ENCODE measurements at places on chromosomes 4 and X. TPM values are rescaled to one million over a fixed set of nuclear protein-coding genes. Genes with fewer than 3 reads are reported as not detected.

GRCh38 chrX:107713543-107714205 lies 61.9 kb downstream of the TSC22D3 start:
- peaks cover 30% of the 10 kb centered on the region for H3K4me1 ChIP-seq
- no peak overlapping the region for H3K27ac ChIP-seq
- DNase-seq, result no peak
- no peaks in the 10 kb centered on the region for H3K27me3 ChIP-seq

DNA sequence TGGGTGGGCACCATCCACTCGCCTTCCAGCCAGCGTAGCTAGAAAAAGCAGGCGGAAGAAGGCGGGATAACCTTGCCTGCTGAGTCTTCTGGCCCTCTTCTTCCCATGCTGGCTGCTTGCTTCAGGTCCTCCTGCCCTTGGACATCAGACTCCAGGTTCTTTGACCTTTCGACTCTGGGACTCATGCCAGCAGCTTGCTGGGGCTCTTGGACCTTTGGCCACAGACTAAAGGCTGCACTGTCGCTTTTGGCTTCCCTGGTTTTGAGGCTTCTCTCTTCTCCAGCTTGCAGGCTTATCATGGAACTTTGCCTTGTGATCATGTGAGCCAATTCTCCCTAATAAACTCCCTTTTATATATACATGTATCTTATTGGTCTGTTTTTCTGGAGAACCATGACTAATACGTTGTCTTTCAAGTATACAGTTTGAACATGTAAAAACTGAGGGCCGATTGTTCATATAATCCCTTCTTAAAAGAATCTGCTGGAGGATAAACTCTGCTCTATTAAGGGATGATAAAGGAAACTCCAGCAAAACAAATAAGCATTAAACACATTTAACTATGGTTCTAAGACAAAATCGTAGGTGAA lies 116.6 kb upstream of the LCORL start:
- no peak overlapping the region for H3K27ac ChIP-seq
- H3K4me1 ChIP-seq, result no peaks in the 10 kb centered on the region
- H3K4me3 ChIP-seq, result no peak overlapping the region
- no peak for DNase-seq
- no peaks in the 10 kb centered on the region for H3K27me3 ChIP-seq

DNA sequence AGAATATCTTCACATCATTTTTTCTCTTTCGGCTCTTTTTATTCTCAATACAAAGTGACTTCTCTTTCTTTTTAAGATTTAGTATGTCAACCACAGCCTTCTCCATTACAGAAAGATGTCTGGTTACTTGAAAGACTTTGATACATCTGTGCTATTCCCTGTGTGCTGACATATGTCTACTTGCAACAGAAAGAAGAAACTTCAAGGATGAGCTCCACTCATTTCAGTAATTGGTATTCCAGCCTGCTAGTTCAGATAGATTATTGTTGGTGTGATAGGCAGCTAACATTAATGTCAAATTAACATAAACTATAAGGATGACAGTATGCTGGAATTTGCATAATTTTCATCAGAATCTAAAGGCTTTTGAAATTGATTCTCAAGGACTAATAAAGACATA lies 948.7 kb downstream of the PCDH18 start:
- no peaks in the 10 kb centered on the region for H3K4me1 ChIP-seq
- H3K27me3 ChIP-seq, result no peaks in the 10 kb centered on the region

GRCh38 chr4:80204433-80205011 lies 7.2 kb downstream of the PRDM8 start:
- no peak for DNase-seq
- no peaks in the 10 kb centered on the region for H3K36me3 ChIP-seq
- no peak overlapping the region for H3K4me3 ChIP-seq
- no peak overlapping the region for H3K27ac ChIP-seq
- peaks cover 11% of the 10 kb centered on the region for H3K27me3 ChIP-seq

GRCh38 chrX:41671082-41671481 lies 17.7 kb upstream of the GPR34 start:
- H3K4me3 ChIP-seq, result no peak overlapping the region
- no peaks in the 10 kb centered on the region for H3K27me3 ChIP-seq
- H3K36me3 ChIP-seq, result no peaks in the 10 kb centered on the region
- no peak overlapping the region for H3K27ac ChIP-seq

DNA sequence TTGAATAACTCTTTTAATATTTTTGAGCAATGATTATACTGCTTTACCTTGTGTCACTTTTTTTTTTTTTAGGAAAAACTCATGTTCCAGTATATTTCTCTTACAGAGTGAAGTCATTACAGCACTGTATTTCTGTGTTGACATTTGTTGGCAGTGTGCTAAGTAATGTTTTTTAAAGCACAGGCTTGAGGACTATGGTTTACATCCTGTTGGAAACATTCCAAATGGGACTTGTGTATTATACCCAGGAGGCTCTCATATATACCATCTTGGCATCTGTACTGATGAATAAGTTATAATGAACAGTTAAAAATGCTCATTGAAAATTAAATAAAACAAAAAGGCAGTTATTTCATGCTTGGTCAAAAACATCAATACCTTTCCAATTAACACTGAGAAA lies 33.8 kb downstream of the CEP44 start:
- H3K27me3 ChIP-seq, result no peaks in the 10 kb centered on the region
- peaks cover 4% of the 10 kb centered on the region for H3K4me1 ChIP-seq
- no peak overlapping the region for H3K27ac ChIP-seq
- H3K4me3 ChIP-seq, result no peak overlapping the region

GRCh38 chr4:176043838-176044588 lies 21.6 kb upstream of the WDR17 start:
- H3K36me3 ChIP-seq, result no peaks in the 10 kb centered on the region
- H3K4me1 ChIP-seq, result no peaks in the 10 kb centered on the region
- H3K4me3 ChIP-seq, result no peak overlapping the region
- H3K27me3 ChIP-seq, result no peaks in the 10 kb centered on the region
- no peak for DNase-seq

GRCh38 chr4:109989044-109989443 lies 76.4 kb downstream of the EGF start:
- H3K4me3 ChIP-seq, result no peak overlapping the region
- H3K27me3 ChIP-seq, result no peaks in the 10 kb centered on the region
- no peaks in the 10 kb centered on the region for H3K4me1 ChIP-seq
- no peak for DNase-seq
- no peak overlapping the region for H3K27ac ChIP-seq

DNA sequence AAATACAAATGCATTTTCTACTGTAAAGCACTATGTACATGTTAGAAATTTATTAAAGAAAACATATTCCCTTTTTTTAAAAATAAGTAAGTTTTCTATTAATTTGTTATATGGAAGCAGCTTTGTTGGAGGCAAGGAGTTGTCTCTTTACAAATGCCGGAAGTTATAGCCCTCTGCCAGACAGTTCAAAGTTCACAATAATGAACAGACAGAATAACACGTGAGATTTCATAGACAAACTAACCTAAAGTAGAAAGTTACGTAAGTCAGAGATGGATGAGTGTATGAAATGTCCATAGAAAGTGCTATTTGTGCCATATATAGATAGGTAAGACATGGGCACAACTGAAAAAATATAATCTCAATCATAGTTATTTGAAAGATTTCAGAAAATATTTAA lies 43.9 kb upstream of the NEIL3 start:
- H3K4me1 ChIP-seq, result no peaks in the 10 kb centered on the region
- H3K4me3 ChIP-seq, result no peak overlapping the region
- H3K36me3 ChIP-seq, result no peaks in the 10 kb centered on the region
- no peak for DNase-seq
- no peaks in the 10 kb centered on the region for H3K27me3 ChIP-seq

ZNF275 gene
- 14.9 TPM for total RNA-seq

CENPVL3 gene
- 2.0 TPM for total RNA-seq

- no peaks in the 10 kb centered on the region for H3K27me3 ChIP-seq
- H3K4me3 ChIP-seq, result no peak overlapping the region
- DNase-seq, result no peak
- H3K27ac ChIP-seq, result no peak overlapping the region
- no peaks in the 10 kb centered on the region for H3K36me3 ChIP-seq
Observed at GRCh38 chr4:52172166-52172565, 121.1 kb downstream of the SPATA18 start.

LIAS gene
- total RNA-seq, result 9.6 TPM

DNA sequence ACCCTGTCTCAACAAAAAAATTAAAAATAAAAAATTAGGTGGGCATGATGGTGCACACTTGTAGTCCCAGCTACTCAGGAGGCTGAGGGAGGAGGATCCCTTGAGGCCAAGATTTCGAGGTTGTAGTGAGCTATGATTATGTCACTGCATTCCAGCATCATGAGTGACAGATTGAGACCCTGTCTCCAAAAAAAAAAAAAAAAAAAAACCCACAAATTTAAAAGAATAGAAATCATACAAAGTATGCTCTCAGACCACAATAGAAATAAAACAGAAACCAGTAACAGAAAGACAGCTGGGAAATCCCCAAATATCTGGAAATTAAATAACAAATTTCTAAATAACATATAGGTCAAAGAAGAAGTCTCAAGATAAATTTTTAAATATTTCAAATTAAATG lies 81.0 kb upstream of the HUWE1 start:
- no peaks in the 10 kb centered on the region for H3K27me3 ChIP-seq
- no peaks in the 10 kb centered on the region for H3K4me1 ChIP-seq

RBMX2 gene
- total RNA-seq, result 19.7 TPM

DNA sequence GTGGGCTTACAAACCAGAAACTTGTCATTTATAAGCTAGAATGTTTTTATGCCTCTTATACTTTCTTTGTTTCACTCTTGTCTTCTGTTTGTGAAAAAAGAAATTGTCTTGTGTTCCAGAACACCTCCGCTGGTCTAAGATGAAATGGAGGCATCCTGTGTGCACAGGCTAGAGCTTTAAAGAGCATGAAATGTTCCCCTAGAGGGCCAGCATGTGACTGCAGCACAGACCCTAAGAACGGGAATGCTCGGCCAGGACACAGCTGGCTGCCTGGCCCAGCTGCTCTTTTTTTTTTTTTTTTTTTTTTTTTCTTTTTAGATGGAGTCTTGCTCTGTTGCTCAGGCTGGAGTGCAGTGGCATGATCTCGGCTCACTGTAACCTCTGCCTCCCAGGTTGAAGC lies 33.6 kb downstream of the SETD7 start:
- H3K27me3 ChIP-seq, result no peaks in the 10 kb centered on the region
- no peak overlapping the region for H3K27ac ChIP-seq
- H3K36me3 ChIP-seq, result peaks cover 43% of the 10 kb centered on the region
- no peak overlapping the region for H3K4me3 ChIP-seq
- no peaks in the 10 kb centered on the region for H3K4me1 ChIP-seq

DNA sequence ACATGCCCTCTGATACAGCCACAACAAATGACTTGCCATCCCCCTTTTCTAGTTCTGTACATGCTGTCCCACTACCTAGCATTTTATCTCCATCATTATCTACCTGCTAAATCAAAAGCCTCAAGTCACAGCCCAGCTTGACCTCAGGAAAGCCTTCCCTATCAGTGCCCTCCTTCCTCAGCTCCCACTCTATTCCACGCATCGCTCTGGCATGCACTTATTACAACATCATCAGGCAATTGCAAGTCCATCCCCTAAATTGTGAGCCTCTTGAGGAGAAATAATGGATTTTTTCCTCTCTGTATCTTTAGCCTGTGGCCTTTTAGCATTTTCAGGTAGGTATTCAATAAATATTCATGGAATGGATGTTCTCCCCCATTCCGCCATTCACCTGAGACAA lies 5.7 kb downstream of the ARL13A start:
- H3K27me3 ChIP-seq, result no peaks in the 10 kb centered on the region
- H3K4me3 ChIP-seq, result no peak overlapping the region
- H3K36me3 ChIP-seq, result no peaks in the 10 kb centered on the region
- H3K4me1 ChIP-seq, result peaks cover under 1% of the 10 kb centered on the region
- H3K27ac ChIP-seq, result no peak overlapping the region

GRCh38 chrX:20461002-20461401 lies 194.3 kb upstream of the RPS6KA3 start:
- H3K4me3 ChIP-seq, result no peak overlapping the region
- no peak for DNase-seq
- H3K36me3 ChIP-seq, result no peaks in the 10 kb centered on the region
- H3K27ac ChIP-seq, result no peak overlapping the region
- no peaks in the 10 kb centered on the region for H3K4me1 ChIP-seq
- H3K27me3 ChIP-seq, result no peaks in the 10 kb centered on the region

GRCh38 chr4:100778431-100778830 lies 260.6 kb upstream of the EMCN start:
- no peaks in the 10 kb centered on the region for H3K36me3 ChIP-seq
- H3K4me3 ChIP-seq, result no peak overlapping the region
- no peaks in the 10 kb centered on the region for H3K4me1 ChIP-seq
- no peaks in the 10 kb centered on the region for H3K27me3 ChIP-seq
- no peak for DNase-seq
- H3K27ac ChIP-seq, result no peak overlapping the region

DNA sequence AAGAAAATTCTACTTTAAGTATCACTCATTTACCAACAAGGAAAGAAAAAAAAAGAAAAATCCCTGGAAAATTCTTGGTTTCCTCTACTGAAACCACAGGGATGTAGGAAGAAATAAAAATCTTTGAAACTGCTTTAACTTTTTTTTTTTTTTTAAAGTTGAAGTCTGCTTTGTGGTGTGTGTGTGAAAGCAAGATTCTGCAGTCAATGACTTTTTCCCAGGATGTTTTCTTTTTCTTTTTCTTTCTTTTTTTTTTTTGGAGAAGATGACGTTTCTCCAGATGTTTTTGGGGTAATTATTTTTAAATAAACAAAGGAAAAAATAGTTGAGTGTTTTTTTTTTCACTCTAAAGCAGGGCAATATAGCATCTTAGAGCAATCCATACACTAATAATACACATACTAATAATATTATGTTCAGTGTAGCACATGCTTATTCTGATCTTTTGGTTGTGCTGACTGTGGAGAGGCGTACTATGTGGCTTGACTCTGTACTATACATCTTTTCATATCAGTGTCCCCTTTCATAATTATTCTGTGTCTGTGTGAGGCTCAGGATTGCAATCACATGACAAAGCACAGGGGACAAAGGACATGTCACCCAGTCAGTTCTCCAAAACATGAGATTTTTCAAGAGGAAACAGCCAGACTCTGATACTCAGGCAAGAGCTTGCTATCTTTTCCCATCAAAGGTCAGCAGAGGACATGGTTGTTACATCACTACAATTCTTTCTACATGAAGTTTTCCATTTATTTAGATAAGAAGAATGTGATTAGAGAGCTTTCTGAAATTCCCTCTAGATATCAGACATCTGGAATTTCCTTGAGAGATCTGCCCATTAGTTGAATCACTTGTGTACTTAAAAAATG lies 111.0 kb downstream of the PDE5A start:
- H3K27ac ChIP-seq, result peak overlapping the region; percentile 72
- peaks cover 21% of the 10 kb centered on the region for H3K36me3 ChIP-seq
- H3K4me1 ChIP-seq, result peaks cover 10% of the 10 kb centered on the region
- DNase-seq, result peak; percentile 88
- H3K27me3 ChIP-seq, result no peaks in the 10 kb centered on the region
